ENCODE measurements at places on chromosomes 7 and 10.

GRCh38 chr7:143223784-143224183 is 1.9 kb downstream of the TAS2R40 start:
- DNase-seq, result no peak

- DNase-seq, result no peak
Measured at GRCh38 chr10:59025981-59026765, 150.3 kb upstream of the PHYHIPL start.

DNA sequence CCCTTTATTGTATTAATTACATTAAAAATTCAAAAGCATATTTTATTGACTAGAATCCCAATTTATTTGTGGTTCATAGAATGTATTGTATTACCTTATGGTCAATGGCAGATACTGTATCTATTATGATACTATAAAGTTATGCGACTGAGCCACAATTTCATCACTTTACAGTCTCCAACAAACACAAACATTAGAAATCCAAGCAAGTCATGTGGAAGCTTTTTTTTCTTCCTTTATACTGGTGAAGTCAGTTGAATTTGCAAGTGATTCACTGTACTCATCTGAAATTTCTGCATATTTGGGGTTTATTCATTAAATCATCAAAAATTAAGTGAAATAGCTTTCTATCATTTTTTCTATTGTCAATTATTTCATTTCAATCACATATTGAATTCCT is 54.3 kb downstream of the BMPER start:
- no peak for DNase-seq

GRCh38 chr10:63518690-63519288 is 2.4 kb upstream of the REEP3 start:
- no peak for DNase-seq

- no peak for DNase-seq
Measured at GRCh38 chr7:101363196-101363733, 590 bp downstream of the COL26A1 start.

- no peak for DNase-seq
Measured at GRCh38 chr7:40733114-40733513, 598.3 kb downstream of the SUGCT start.

DNA sequence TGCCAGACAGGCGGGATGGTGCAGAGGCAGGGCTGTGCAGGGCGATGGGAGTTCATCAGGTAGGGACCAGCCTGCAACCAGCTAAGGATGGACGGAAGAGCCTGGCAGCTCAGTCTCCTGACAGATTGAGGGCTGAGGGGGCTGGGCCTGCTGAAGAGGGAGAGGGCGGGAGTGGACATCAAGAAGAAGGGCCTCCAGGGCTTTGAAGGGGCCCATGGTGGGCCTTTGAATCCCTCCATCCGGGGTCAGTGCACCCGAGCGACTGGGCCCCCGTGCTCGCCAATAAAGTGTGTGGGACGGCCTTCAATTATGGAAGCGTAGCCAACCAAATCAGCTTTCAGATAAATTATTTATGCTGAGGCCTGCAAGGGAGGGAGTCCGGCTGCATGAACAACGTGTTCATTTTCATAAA is 431.2 kb downstream of the RPS24 start:
- no peak for DNase-seq
